ENCODE measurements at places on chromosomes 4 and X.

- DNase-seq: no peak
These were observed 339.3 kb upstream of the INTU start for GRCh38 chr4:127293496-127293895.

DNA sequence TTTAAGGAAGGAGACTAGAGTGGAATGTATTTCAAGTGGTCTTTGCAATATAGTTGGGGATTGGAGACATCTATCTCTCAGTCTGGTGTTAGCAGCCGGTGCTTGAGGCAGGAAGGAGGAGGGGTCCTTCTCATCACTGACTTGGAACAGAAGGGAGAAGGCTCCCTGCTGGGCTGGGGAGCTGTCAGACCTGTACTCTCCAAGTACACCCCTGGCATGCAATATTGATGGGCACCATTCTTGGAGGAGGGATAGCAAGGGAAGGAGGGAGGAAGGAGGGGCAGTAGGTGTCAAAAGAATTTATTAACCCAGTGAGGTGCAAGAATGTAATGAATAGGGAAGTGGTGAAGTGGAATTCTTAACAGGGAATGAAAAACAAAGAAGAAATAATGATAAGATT lies 338.8 kb downstream of the UNC5C start:
- DNase-seq: no peak

GRCh38 chrX:15158736-15159406 lies 111.0 kb downstream of the ASB9 start:
- no peak for DNase-seq

- no peak for DNase-seq
These were observed 10.5 kb upstream of the SLC39A8 start for GRCh38 chr4:102355748-102356147.

DNA sequence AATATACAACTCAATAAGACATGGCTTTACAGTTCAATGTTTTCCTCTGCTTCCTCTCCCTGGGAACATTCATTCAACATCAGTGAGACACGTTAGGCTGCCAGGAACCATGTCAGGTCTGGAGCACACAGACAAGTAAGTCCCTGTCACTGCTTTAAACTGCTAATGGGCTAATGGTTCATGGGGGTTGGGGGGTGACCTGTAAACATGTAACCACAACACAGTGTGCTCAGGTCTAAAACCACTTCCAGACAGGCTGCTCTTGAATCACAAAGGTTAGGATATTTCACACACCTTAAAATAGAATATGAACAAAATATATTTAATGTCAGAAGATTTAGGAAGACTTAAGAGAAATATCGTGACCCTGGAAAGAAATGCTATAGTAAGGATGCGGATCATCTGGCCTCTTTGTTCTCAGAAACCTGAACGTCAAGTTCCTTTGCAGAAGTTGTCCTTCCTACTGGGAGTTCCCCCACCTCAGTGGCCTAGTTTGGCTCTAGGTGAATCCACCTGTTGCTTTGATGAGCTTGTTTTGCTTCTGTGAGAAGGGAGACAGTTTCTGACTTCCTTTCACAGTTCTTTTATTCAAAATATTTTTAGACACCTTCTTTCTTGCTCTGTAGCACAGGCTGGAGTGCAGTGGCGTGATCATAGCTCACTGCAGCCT lies 359.9 kb downstream of the UNC5C start:
- no peak for DNase-seq

DNA sequence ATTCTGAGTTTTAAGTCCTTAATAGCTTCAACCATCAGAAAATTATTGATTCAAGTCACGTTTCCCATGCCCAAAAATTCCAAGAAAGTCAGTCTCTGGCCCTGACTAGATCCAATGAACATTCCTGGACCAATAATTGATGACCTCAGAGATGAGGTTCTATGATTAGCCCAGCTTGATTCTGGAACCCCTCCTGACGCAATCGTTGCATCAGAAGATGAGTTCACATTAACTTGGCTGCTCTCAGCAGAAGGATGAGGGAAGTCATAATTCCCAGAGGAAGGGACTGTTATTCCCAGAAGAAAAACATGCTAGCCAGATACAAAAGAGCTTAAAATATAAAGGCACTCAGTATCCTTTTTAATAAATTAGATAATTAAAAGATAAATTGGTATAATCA lies 34.3 kb upstream of the CPEB2 start:
- DNase-seq: no peak
